CD4-positive, alpha-beta memory T cell (primary cell): ENCODE measurements at places on chromosomes 2 and 18.

DNA sequence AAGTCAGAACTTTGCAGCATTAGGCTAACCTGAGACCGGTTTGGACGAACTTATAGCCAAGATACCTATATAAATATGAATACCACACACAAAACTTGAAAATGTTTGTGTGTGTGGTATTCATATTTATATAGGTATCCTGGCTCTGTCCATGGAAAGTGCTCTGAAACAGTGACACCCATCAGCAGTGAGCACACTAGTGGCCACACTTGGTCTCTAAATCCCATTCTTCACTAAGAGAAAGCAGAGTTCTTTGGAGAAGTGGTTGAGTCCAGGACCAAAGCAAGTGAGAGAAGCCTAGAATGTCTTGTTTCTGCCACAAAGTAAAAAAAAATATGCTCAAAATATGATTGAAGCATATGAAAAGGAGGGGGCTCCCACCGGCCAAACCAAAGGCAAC, 146.5 kb downstream of the TWIST2 start:
- DNase-seq = no peak

GRCh38 chr2:109301746-109302145, 172.7 kb downstream of the SH3RF3 start:
- DNase-seq = no peak

DNA sequence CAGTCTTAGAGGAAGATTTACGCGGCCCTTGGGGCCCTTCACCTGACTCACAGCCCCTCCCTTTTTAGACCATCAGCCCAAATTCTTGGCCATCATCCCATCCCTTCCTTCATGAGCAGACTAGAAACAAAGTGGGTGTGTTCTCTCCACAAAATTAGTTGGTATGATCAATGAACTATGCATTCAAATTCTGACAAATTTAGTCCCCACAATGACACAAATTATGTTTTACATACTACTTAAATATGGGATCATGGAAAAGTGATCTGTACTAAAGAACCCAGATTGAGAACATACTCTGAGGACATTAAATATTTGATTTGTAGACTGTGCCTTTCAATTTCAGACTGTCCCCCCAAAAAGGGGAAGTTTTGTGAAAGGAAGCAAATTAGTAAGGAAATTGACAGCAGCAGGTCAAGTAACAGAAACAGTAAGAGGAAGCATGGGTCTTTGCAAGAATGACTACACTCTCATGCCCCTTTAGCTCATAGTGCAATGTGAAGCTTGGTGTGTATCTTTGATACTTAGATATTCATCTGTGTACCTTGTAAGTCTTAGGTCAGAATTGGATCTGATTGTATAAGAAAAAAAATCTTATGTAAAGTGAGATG, 2.2 kb upstream of the MAPRE2 start:
- DNase-seq = no peak

- no peak for DNase-seq
These were observed 18.4 kb upstream of the TEX51 start for GRCh38 chr2:126880324-126880723.

- no peak for DNase-seq
These were observed 23.4 kb downstream of the METTL21A start for GRCh38 chr2:207601774-207602173.

GRCh38 chr18:62663731-62664336, 51.5 kb upstream of the PHLPP1 start:
- DNase-seq = no peak

- DNase-seq = no peak
These were observed 72.9 kb downstream of the CLHC1 start for GRCh38 chr2:55159037-55159651.

DNA sequence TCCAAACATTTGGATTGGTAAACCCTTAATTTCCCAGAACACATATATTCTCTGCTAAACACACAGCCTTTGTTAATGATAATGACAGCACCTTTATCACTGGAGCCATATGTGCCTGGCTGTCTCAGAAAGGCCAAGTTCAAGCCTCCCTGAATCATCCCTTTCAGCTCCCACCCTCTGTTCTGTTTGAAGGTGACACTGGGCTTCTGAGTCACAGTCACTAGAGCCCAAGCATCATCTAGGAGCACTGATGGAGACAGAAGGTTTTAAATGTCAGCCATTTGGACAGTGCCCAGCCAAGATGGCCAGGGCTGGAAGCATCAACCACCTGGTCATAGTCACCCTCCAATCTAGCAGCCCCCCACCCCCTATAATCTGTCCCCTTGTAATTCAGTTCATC, 80.6 kb downstream of the NRP2 start:
- DNase-seq = no peak

DNA sequence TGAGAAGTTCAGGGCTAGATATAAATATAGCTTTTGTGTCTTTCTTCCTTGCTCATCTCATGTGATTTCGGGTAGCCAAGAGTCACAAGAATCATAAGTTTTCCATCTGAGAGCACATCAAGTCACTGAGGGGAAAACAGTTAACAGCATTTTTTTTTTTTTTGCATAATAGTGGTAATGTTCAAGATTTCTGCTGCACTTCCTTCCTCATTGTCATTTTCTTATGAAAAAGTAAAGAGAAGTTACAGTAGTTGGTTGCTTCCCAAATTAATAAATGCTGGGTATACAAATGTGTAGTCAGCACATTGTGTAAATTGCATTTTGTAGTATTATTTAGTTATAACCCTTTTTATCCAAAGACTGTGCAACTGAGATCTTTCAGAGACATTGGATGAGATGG, 93.6 kb downstream of the ZEB2 start:
- no peak for DNase-seq

DNA sequence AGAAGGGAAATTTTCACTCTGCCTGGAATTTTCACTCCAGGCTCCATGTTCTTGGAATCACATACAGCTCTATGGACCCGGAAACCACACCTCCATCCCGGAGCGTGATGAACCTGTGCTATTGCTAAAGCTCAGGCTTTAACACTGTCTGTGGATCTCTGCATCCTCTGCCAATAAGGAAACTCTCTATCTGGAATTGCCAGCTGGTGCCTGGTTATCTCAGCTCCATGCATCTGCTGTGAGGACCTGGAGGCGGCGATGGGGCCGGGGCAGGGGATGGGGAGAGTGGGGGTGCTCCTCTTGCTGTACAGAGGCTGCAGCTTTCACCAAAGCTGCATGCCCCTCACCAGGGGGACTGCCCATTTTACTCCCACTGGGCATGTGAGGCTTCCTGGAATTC, 754.0 kb upstream of the SOX11 start:
- no peak for DNase-seq

GRCh38 chr2:36059691-36060090, 295.9 kb upstream of the CRIM1 start:
- DNase-seq = no peak

- DNase-seq = no peak
These were observed 8.7 kb upstream of the RPRD1A start for GRCh38 chr18:36075862-36076587.

DNA sequence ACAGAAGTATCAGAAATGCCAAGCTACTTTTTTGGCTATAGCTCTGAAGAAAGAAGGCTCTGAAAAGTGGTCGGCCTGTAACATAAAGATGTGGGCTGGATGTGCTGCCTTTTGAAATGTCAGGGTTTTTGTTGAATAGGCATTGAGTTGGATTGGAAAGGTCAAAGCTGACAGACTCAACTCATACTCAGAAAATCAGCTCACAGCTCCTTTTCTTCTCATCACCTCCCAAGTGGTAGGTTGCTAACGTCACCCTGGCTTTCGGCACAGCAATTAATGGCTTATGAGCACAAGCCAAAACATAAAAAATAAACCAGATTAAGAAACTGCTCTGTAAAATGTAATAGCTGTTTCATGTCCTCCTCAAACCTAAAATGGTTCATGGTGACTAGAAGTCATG, 68.3 kb downstream of the KCNF1 start:
- no peak for DNase-seq

GRCh38 chr2:134245340-134245984, 8.4 kb upstream of the MGAT5 start:
- peak; percentile 69 for DNase-seq

DNA sequence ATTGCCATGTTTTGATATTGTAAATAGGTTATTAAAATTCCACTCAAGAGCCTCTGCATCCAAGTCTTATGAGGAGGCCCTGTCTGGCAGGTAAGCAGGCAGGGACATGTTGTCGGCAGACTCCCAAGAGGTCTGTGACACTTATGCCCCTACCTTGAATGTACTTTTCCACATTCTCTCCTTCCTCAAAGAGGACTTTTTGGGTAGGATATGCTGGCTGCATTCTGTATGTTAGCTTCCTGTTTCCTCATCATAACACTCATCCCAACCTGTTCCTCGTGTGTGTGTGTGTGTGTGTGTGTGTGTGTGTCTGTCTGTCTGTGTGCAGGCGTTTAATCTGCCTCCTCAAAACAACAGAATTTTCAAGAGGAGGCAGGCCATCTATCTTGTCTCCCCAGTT, 75.3 kb downstream of the USP40 start:
- DNase-seq = no peak

DNA sequence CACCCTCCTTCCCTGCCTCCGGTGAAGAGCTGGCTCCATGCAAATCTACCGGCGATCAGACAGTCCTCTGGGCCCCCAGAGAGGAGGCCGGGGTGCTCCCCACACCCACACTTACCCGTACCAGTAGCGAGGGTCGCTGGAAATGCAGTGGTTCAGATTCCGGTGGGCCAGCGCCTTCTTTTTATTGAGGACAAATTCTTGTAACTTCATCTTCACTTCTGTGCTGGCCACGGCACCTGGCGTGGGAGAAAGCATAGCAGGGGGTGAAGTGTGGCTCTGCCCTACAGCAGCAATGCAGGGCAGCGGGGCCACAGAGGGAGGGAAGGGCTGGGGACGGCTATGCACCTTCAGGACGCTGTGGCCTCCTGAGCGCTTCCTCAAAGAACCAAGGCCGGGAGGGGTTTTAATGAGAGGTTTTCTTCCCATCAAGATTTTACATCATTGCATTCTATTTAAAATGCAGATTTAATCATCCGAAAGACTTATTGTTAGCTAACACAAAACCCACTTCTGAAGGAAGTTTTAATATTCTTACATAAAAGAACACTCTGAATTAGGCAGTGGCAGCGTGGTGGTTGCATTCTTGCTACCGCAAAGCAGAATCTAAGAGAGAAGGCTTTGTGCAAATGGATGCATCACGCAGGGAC, 237.0 kb downstream of the HDAC4 start:
- no peak for DNase-seq

GRCh38 chr2:122595065-122595464, 839.6 kb downstream of the TSN start:
- no peak for DNase-seq

DNA sequence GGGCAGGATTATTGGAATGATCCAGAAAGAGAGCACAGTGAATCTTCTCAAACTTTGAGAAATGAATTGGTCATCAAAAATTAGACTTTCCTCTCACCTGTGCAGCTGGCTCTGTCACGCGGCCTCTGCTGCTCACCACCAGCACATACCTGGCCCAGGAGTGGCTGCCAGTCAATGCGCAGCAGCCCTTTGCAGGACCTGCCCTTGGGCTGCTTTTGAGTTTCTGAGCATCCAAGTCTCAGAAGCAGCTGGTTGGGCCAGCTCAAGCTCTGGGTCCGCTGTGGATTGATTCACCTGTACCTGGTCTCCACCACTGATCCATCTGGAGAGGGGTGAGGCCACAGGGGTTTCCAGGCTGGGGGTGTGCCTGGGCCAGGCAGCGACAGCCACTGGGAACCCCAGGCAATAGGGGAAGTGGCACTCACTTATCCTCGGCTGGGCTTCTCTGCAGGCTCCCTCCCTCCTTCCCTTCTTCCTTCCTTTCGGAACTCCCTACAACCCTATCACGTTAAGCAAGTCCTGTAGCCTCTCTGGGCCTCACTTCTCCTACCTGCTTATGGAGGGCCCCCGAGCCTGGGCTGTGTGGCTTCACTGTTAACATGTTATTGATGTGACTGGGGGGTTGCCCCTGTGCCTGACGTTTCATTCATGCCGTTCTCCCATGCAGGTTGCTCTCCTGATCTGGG, 48.1 kb downstream of the SH3BP4 start:
- DNase-seq = no peak

- DNase-seq = no peak
These were observed 9.7 kb upstream of the SLC39A10 start for GRCh38 chr2:195647302-195647701.

GRCh38 chr2:177422271-177422670, 29.7 kb downstream of the AGPS start:
- no peak for DNase-seq

GRCh38 chr18:24317370-24317769, 80.3 kb downstream of the OSBPL1A start:
- no peak for DNase-seq

- DNase-seq = no peak
These were observed 14.1 kb upstream of the EML6 start for GRCh38 chr2:54709336-54709809.

- DNase-seq = no peak
These were observed 28.8 kb upstream of the TMEM18 start for GRCh38 chr2:705971-706511.

GRCh38 chr2:175630280-175631244, 371.5 kb downstream of the LNPK start:
- DNase-seq = no peak

GRCh38 chr2:175621821-175622220, 380.2 kb downstream of the LNPK start:
- DNase-seq = no peak

- no peak for DNase-seq
These were observed 242.5 kb downstream of the EXOC6B start for GRCh38 chr2:72583376-72583775.

GRCh38 chr2:197675711-197676188, 363 bp upstream of the RFTN2 start:
- DNase-seq = no peak

GRCh38 chr2:85753525-85754312, at the start of gene ATOH8:
Gene ATOH8, plus strand, starts transcription at chr2:85753991. Its CDS starts 199 bp downstream, at chr2:85754190.
- DNase-seq = no peak
